ENCODE measurements at places on chromosomes 16 and 17.

- no peak for DNase-seq
These were observed 20.9 kb upstream of the IL17C start for GRCh38 chr16:88617268-88618031.

DNA sequence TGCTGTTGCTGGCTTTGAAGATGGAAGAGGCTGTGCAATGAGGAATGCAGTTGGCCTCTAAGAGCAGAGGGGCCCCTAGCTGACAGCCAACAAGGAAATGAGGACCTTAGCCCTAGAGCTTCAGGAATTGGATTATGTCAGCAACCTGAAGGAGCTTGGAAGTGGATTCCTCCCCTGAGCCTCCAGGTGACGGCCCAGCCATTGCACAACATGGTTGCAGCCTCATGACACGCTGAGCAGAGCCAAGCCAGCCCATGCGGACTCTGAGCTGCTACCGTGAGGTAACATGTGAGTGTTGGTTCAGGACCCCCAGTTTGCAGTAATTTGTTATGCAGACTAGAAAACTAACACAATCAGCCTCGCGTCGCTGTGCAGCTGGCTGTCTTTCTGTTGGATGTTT is 20.2 kb downstream of the CCDC42 start:
- no peak for DNase-seq

DNA sequence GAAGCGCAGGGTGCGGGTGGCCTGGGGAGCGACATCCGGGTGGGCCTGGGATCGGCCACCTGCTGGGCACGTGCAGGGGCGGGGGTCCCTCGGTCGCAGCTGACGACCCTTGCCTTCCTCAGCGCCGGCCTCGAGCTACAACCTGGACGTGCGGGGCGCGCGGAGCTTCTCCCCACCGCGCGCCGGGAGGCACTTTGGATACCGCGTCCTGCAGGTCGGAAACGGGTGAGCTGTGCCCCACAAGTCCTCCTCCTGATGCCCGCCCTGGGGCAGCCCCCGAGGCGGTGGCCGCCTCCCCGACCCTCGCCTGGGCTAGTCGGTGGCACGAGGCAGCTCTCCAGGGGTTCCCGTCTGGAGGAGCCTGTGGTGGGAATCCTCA is 1.5 kb downstream of the ITGAL start:
- DNase-seq = no peak

DNA sequence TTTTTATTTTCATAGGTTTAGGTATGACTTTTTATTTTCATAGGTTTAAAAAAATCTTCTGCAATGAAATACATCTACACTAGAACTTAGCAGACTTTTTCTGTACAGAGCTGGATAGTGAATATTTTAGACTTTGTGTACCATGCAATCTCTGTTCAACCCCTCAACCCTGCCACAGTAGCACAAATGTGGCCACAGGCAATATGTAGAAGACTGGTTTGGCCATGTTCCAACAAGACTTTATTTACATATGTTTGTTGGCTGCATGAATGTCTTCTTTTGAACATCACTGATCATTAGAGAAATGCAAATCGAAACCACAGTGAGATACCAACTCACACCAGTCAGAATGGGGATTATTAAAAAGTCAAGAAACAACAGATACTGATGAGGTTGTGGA is 229.2 kb downstream of the SHISA9 start:
- DNase-seq = no peak

GRCh38 chr16:14502932-14503741 is 126.9 kb downstream of the PARN start:
- DNase-seq = no peak

- no peak for DNase-seq
These were observed 45.1 kb downstream of the MYH11 start for GRCh38 chr16:15811481-15812400.

DNA sequence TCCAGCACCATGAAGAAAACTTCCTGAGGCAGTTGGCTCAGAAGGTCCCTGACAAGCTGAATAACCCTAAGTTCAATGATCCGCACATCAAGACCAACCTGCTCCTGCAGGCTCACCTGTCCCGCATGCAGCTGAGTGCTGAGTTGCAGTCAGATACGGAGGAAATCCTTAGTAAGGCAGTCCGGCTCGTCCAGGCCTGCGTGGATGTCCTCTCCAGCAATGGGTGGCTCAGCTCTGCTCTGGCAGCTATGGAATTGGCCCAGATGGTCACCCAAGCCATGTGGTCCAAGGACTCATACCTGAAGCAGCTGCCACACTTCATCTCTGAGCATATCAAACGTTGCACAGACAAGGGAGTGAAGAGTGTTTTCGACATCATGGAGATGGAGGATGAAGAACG is 88.4 kb upstream of the SMURF2 start:
- no peak for DNase-seq

- no peak for DNase-seq
These were observed 3.5 kb upstream of the NLRC3 start for GRCh38 chr16:3580686-3581085.

- no peak for DNase-seq
These were observed 26.4 kb downstream of the KIFC3 start for GRCh38 chr16:57775661-57776469.

DNA sequence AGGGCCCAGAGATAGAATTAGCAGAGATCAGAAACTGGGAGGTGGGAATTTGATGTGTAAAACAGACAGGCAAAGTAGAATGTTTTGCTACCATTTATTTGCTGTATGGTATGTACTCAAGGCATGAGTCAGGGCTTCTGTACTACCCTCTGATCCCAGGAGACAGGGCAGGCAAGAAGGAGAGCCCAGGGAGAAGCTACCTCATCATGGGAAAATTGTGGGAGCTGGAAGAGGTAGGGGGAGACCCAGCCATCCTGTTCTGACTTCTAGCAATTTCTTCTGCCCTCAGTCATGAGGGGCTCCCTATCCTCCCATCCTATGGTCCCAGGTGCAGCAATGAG is 1.7 kb upstream of the PIGS start:
- no peak for DNase-seq

DNA sequence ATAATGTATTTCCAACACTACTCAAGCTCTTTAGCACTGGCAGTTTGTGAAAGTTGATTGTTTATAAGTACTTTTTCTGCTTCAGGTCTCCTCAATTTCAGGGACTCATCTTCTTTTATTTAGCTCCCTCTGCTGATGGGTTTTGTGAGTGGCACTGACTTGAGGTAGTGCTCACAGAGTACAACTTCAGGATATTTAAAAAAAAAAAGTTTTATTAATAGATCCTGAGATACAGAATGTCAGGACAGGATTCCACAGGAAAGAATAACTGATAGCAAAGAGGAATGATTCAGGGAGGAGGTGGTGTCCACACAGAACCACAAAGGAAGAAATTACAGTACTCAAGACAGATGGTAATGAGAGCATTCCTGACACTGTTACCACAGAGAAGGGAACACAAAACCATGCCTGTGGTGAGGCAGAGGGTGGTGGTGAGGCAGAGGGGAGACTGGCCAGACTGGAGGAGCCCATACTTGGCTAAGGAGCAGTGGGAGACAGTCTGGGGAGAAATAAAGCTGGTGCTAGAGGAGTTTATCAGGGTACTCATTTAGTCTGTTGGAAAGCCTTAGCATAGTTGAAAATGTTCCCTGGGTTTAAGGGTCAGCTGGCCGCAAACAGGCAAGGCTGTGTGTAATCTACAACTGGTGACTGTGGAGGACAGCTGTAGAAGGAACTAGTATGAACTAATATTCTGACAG is 63.7 kb downstream of the SPAG9 start:
- DNase-seq = peak; percentile 20

GRCh38 chr16:2829501-2830354 is at the start of gene ZG16B:
Gene ZG16B, plus strand, starts transcription at chr16:2830303. Its CDS starts 139 bp downstream, at chr16:2830442.
- no peak for DNase-seq

DNA sequence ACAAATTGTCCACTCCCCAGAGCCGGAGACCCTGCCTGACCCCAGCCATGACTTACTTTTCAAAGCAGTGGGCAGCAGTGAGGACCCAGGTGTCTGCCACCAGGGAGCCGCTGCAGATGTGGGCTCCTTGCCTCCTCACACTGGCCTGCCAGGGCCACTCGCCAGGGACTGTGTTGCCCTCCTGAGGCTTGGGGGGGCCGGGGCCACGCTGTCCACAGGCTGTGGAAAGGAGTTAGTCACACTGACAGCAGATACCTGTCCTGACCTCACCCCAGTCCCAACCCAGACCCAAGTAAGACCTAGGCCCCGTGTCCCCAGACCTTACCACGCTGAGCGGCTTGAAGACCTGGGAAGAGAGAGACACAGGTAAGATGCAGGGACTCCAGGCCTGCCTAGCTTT is 1.3 kb downstream of the PRSS53 start:
- DNase-seq = no peak

GRCh38 chr17:5099271-5099670 is 12.4 kb downstream of the ZNF232 start:
- no peak for DNase-seq

- DNase-seq = no peak
These were observed 1.8 kb downstream of the TMIGD1 start for GRCh38 chr17:30332057-30332542.

DNA sequence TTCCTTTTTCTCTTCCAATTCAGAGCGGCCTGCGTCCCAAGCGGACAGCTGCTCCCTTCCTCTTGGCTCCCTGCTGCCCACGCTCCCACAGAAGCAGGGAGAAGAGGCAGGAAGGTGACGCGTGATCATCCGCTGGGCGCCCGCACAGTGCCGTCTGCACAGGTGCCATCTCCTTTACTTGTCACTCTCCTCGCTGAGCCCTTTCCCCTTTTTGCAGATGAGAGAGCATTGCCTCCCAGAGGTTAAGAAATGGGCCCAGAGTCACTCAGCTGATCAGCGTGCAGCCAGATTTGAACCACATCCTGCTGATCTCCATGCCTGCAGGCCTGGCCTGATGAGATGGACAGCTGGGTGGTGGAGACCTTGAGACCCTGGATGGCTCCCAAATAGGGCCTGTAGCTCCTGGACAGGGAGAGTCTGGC is 299.8 kb downstream of the SEC14L1 start:
- no peak for DNase-seq

GRCh38 chr16:74778646-74779045 is 4.0 kb upstream of the FA2H start:
- no peak for DNase-seq

GRCh38 chr16:75116081-75116910 is at the start of gene LDHD:
Gene LDHD, minus strand, starts transcription at chr16:75116780. Its CDS starts 60 bp downstream, at chr16:75116720.
- DNase-seq = no peak

DNA sequence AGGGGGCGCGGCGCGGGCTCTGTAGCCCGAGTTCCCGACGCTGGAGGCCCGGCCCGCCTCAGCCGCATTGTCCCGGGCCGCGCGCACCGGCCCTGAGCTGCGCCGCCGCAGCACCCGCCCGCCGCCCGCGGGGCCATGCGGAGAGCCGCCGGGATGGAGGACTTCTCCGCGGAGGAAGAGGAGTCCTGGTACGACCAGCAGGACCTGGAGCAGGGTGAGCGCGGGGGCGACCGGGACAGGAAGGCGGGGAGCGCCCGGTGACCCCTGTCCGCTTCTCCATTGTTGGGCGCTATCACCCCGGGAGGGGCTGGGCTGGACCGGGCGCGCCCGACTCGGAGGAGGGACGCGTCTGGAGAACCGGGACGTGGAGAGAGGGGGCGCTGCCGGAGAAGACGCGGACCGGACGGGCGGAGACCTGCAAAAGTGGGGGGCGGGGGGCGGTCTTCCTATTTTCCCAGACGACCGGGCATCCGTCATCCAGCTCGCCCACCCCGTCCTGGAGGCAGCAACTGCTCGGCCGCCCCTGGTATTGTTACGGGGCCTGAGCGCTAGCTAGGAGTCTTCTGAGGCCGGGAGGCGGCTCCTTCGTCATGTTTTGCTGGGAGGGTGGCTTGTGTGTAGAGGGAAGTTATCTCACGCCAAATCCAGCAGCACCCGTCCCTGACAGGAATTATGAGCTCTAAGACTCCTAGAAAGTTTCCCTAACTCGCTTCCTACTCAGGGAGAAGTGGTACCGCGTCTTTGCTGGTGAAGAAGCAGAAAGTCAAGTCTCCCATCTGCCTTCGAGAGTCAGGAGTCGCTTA is 678 bp downstream of the CDR2L start:
- DNase-seq = no peak

- no peak for DNase-seq
These were observed 5.2 kb downstream of the ATMIN start for GRCh38 chr16:81040842-81041241.

DNA sequence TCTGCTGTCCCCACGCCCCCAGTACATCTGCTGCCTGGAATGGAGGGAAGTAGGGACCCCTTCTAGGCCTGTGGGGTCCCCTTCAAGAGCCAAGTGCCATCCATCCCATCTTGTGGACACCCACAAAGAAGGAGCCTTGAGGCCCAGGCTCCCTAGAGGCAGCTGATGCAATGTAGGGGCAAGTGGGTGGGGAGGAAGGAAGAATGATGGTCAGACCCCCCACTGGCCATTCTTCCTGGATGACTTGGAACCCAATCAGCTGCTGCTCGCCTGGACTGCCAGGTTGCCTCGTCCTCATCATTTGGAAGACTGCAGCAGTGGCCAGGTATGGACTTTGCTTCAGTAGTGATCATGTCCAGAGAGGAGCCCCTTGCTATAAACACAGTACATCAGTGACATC is 48.9 kb downstream of the SMPD3 start:
- no peak for DNase-seq

- DNase-seq = no peak
These were observed 29.8 kb downstream of the ITGAE start for GRCh38 chr17:3771140-3771539.

DNA sequence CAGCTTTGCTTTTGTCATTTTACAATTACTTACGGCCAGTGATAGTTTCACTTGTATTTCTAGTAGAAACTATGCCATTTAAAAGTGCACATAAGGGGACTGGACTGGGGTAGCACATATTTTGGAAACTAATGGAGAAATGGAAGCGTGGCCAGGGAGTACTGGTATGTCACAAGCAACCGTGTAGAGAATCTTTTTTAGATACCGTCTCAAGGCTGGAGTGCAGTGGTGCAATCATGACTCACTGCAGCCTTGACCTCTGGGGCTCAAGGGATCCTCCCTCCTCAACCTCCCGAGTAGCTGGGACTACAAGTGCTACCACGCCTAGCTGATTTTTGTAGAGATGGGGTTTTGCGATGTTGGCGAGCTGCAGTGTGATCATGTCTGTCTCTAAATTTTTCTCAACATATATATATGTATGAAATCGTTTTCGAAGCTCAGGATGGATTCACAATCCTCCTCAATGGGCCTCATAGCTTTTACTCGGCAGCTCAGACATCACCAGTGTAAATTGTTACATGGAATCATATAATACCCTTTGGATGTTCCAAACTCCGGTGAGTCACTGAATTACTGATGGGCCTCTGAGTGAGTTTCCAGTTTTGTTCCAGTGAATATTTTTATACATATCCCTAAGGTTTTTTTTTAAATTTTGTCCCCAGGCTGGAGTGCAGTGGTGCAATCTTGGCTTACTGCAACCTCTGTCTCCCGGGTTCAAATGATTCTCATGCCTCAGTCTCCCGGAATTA is 51.7 kb downstream of the ZNF778 start:
- no peak for DNase-seq

GRCh38 chr16:88526008-88526905 is 43.9 kb upstream of the ZC3H18 start:
- DNase-seq = no peak
